NCI-H1105 (cell line): ENCODE measurements at places on chromosomes 5 and 9.

DNA sequence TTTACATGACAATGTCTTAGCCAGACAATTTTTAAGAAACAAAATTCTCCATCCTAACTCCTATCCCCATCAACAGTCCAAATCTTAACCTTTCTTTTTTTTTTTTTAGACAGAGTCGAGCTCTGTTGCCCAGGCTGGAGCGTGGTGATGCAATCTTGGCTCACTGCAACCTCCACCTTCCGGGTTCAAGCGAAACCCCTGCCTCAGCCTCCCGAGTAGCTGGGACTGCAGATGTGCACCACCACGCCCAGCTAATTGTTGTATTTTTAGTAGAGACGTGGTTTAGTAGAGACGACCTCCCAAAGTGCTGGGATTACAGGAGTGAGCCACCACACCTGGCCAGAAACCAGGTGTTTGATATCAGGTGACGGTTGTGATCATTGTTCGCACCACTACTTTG lies 10.2 kb downstream of the ABL1 start:
- DNase-seq: no peak

DNA sequence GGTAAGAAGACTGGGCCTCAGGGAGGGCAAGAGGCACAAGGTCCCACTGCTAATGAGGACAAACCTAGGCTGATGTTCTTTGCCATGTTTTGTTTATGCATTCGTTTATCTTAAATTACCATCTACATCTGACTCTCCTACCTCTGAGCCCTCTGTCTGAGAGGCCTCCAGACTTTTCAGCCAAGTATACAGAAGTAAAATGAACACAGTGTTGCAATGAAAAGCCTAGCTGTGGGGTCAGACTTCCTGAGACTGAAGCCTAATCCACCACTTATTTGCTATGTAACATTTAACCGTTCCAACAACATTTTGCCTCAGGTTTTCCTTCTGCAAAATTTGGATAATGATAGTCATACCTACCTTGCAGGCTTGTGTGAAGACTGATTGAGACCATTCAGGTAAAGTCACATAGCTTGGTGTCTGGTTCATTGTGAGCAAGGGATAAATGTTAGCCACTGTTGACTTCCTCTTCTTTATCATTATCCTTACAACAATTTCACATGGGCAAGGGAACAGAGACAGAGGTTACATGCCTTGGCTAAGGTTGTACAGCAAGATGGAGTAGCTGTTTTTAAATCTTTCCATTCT lies 374.9 kb upstream of the CLINT1 start:
- DNase-seq: no peak

DNA sequence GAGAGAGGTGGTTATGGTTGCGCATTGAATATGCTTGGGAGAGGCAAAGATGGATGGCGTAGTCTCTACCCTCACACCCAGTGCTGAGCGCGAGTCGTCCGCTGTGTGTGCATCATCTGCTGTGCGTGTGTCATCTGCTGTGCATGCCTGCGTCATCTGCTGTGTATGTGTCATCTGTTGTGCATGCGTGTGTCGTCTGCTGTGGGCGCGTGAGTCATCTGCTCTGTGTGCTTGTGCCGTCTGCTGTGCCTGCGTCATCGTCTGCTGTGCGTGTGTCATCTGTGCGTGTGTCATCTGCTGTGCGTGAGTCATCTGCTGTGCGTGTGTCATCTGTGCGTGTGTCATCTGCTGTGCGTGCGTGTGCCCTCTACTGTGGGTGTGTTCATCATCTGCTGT lies 68.0 kb upstream of the IRX4 start:
- DNase-seq: no peak

- DNase-seq: no peak
Measured at GRCh38 chr5:102713682-102714231, 41.3 kb upstream of the PAM start.

DNA sequence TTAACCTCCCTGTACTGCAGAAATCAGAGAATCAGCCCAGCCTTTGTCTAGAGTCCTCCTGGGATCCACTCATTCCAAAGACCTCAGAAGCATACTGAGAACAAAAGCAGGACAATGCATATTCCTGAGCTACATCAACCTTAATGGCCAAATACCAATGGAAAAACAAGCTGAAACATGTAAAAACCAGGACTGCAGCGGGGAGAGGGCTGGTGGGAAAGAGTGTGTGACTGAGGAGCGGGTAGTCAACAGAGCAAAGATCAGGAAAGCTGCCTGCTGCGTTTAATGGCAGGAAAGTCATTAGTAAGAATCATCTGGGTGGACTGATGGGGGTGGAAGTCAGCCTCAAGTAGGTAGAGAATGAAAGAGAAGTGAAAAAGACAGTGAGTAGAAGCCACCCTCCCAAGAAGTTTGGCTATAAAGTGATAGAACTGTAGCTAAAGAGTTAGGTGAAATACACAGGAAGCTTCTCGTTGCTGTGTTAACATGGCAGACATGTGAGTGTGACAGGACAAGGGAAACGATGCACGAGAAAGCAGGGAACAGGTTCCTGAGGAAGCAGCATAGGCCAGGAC lies 88.1 kb downstream of the OTULIN start:
- DNase-seq: no peak

DNA sequence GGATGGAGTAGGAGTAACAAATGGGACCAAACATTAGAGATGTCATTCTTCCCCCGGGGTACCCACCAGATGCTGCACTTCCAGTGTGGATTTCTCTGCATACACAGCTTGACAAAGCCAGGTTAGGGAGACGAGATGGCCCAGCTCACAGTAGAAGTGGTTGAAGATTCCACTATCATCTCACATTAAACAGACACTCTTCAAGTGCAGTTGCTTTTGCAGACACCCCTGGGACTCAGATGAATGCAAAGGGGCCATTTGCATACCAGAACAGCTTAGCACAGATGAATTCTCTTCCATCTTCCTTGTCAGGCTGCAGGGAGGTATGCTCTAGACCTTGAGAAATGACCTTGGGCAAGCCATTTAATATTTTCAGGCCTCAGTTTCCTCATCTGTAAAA lies 12.6 kb upstream of the C5orf58 start:
- no peak for DNase-seq

- no peak for DNase-seq
Measured at GRCh38 chr9:33230756-33231622, 9.0 kb upstream of the SPINK4 start.

- DNase-seq: no peak
Measured at GRCh38 chr5:72280581-72281069, 39.4 kb downstream of the MRPS27 start.

- DNase-seq: peak; percentile 24
Measured at GRCh38 chr9:129174724-129175514, 3.1 kb downstream of the IER5L start.

DNA sequence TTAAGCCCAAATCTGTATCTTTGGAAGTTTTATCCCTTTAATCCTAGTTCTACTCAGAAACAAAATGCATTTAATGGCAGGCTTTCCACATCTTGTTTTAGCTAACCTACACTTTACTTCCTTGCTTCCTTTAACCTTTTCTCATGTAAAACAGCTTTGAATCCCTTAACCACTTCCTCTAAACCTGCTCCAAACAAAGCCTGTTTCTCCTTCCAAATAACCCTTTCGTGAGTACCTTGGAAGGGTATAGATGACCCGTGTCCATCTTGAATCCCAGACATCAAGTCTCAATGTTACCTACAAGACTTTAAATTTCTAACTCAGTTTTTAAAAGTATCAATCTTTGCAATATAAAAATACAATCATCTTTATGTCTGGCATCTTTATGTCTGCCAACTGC lies 78.4 kb downstream of the DROSHA start:
- no peak for DNase-seq

DNA sequence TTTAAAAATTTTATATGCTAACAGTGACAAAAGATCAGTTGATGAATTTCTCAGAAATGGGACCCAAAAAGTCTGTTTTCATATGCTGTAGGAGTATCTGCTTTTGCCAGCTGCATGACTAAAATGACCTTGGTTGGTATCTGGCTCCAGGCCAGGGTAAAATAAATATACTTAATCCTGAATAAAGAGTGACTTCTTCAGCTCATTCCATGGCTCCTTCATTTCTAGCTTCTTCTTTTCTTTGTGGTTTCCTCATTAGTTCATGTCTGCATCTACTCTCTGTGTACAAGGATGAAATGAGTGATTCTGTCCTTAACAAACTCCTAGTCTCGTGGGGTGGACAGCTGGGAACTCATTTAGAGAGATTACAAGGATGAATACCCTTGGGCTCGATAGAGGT lies 36.0 kb downstream of the RCL1 start:
- DNase-seq: no peak

GRCh38 chr5:157729858-157730257 lies 1.4 kb upstream of the THG1L start:
- DNase-seq: no peak
